ENCODE measurements at places on chromosomes 1 and 21.

DNA sequence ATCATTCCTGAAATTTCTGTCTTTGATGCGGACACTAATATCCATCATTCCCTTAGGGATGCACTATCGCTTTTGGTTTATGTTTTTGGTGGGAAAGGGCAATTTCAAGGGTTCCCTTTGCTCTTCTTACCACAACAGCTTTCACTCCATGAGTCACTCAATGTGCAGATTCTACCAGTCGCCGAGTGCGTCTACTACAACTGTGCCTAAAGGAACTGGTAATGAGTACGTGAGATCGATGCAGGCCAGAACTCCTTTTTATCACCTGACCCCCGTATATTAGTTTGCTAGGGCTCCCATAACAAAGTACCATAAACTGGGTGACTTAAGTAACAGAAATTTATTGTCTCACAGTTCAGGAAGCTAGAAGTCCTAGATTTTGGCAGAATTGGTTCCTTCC is 27.5 kb upstream of the TMEM54 start:
- DNase-seq = no peak

- no peak for DNase-seq
Measured at GRCh38 chr21:42640486-42640885, 12.9 kb upstream of the PDE9A start.

- DNase-seq = no peak
Measured at GRCh38 chr1:41503538-41504113, 19.1 kb upstream of the EDN2 start.

DNA sequence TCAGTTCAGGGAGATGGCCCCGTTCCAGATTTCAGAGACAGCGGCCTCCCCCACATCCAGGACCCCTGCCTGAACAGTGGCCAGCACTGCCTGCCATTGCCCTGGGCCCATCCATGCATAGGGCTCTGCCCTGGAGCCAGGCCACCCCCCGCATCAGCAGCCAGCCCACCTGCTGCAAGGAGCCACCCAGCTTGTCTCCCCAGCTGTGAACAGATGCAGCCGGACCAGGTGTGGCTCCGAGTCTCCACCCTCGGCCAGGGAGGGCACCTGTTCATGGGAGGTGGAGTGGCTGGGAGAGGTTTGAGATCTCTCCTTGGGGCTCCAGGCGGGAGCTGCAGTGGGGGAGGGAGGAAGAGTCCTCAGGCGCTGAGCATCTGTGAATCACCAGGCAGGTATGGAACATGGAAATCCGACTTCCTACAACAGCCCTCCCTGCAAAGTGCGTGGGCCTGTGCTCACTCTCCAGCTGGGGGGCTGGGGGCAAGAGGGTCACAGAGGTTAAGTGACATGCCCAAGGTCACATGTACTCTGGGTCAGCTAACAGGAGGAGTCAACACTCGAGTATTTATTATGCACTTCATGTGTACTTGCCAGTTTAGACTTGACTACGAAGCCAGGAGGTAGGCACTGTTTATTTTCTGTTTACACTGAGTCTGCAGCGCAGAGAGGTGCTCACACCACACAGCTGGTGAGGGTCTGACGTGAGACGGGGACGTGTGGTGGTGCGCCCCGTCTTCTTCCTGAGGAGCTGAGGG is 4.8 kb upstream of the HES5 start:
- no peak for DNase-seq

DNA sequence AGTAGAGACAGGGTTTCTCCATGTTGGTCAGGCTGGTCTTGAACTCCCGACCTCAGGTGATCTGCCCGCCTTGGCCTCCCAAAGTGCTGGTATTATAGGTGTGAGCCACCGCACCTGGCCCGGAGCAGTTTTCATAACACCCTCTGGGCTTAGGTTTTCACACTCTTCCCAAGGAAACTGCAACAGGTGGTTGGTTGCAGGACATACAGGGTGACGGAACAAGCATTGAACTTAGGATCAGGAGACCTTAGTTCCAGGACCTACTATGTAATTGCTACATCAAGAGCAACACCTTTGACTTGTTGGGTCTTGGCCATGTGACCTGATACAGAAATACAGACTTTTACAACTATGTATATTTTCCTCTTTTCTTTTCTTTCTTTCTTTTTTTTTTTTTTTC is 37.9 kb downstream of the MFSD2A start:
- no peak for DNase-seq

GRCh38 chr1:119758584-119758983 is 10.1 kb downstream of the HMGCS2 start:
- DNase-seq = no peak

GRCh38 chr1:238404921-238405320 is 514.2 kb upstream of the ZP4 start:
- DNase-seq = no peak
